ENCODE measurements at places on chromosomes 2 and 18.
A peak's percentile ranks its signal among the peaks of the same experiment; 100 is the strongest.

GRCh38 chr18:78492813-78493371 lies 486.7 kb upstream of the SALL3 start:
- no peak for DNase-seq

DNA sequence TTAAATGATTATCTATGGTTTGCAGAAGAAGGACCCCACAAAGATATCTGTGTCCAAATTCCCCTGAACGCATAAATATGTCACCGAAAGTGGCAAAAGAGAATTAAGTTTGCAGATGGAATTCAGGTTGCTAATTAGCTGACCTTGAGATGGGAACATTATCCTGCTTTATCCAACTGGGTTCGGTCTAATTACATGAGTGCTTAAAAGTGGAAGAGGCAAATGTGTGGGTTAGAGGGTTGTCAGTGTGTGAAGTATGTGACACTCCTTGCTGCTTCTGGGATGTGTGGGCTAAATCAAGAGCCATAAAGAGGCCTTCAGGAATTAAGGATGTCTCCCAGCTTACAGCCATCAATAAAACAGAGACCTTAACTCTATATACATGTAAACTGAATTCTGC lies 53.5 kb downstream of the CDH19 start:
- DNase-seq = no peak

- no peak for DNase-seq
Observed at GRCh38 chr2:71492112-71492511, 38.8 kb downstream of the DYSF start.

DNA sequence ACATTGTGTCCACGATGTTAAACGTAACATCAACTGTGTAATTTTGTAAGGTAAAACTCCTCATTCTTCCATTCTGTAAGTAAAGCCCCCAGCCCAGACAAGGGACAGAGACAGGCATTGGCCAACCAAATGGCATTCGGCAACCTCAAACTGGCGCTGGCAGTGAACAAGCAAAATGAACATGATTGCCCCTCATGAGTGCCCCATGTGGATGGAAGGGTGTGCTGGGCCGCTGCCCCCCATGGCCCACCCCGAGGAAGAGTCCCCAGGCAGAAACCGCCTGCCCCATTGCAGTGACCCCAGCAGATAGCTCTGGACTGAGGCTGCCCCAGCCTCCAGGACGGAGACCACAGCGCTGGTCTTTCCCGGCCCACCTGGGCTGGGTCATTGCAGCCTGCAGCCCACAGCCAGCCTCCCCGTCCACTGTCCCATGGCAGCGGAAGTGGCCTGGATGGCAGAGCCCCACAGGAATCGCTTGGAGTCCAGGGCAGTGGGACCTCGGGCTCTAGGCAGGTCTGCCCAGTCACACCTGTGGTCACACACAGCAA lies 220.2 kb downstream of the HDAC4 start:
- no peak for DNase-seq

GRCh38 chr2:65300134-65300760 lies 72.6 kb downstream of the ACTR2 start:
- peak; percentile 83 for DNase-seq

GRCh38 chr2:66070721-66071602 lies 364.0 kb upstream of the MEIS1 start:
- DNase-seq = no peak

GRCh38 chr2:141103216-141103615 lies 1027.6 kb downstream of the LRP1B start:
- no peak for DNase-seq

All from fibroblast of lung (primary cell).